ENCODE measurements at places on chromosomes 1 and 21.

DNA sequence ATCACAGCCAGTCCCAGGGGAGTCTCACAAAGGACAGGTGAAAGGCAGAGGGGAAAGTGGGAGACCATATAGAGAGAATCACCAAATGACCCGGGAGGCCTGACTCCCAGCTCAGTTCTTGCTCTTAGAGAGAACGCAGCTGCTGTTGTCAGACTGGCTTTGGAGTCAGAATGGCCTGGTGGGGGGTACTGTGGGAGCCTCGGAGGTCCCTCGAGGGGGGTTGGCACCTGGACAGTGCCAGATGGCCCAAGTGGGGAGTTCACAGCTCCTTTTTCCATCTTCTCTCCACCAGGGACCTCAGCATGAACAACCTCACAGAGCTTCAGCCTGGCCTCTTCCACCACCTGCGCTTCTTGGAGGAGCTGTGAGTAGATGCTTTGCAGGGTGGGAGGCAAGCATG is 31.5 kb downstream of the LGR6 start:
- no peak for DNase-seq

DNA sequence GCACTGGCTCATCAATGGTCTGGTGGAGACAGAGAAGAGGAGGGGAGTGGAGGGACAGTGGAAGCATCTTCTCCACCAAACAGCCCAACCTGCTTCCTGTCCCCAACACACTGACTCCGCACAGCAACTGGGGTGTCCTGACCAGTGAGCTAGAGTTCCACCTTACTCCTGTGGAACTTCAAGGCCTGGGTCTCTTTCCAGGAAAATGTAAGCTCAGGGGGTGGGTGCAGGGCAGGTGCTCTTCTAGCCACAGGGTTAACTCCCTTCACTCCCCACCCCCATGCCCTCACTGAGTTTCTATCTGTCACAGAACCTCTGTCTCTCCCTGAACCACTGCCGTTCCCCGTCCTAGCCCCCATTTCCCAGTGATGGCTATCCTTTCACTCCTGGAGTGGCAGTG is 876 bp downstream of the MOB3C start:
- no peak for DNase-seq

DNA sequence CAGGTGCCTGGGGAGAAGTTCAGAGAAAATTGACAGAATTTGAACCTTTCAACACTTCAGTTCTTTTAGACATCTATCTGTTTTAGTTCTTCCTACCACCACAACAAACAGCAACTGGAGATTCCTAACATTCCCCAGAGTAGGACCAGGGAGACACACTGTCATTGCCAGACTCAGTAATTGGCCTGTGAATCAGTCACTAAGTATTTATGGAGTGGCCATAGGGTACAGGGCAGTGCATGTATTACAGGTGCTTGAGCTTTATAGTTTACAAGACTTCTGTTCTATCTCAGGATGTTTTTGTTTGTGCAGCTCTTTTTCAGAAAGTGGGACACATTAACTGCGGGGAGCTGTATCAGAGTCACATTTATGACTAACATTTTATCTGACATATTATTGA is 1.7 kb downstream of the CDC14A start:
- no peak for DNase-seq

DNA sequence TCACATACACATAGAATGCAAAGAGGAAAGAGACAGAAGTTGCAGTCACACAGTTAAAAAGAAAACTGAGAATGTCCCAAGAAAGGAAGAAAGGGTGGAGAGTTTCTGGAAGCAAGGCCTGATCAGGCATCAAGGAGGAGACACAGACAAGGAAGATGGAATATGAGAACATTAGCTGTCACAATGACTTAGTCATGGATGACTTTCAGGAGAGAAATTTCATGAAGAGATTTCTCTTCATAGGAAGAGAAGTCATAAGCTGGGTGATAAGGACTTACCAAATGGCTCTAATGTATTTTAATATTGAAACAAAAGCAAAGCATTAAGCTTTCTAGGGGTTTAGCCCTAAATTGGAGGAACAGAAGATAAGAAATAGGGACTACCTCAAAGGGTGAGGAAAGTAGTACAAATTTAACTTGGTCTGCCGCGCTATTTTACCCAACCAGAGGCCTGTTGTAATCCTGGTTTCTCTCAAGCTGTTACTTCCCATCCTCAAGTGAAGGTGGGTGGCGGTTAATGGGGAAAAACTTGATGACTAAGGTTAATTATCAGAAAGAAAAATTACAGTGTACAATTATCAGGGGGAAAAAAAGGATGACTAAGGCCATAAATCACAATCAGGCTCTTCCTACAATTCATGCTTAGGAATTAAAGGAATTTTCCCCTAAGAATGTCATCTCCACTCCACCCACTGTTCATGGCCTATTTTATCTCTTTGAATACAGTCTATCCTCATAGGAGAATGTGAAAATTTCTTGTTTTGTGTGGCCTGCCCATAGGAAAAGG is 93.9 kb upstream of the ADGRL2 start:
- no peak for DNase-seq

DNA sequence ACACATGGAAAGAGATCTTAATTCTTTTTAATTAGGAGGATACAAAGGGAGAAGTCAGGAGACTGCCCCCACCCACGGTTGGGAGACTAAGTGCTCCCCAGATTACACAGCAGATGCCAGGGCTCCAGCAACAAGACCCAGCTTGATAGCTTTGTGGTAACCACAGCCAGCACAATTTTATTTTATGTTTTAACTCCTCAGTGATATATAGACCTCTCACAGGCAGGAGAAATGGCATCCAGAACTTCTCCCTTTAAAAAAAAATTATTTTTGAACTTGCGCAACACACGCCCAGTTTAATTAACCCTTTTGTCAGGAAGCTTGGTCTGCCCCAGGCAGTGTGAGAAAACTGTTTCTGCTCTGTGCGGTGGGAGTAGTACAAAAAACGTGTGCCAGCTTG is 62.6 kb upstream of the ACOT11 start:
- DNase-seq: no peak

GRCh38 chr1:31694069-31694963 is 9.5 kb downstream of the COL16A1 start:
- no peak for DNase-seq

DNA sequence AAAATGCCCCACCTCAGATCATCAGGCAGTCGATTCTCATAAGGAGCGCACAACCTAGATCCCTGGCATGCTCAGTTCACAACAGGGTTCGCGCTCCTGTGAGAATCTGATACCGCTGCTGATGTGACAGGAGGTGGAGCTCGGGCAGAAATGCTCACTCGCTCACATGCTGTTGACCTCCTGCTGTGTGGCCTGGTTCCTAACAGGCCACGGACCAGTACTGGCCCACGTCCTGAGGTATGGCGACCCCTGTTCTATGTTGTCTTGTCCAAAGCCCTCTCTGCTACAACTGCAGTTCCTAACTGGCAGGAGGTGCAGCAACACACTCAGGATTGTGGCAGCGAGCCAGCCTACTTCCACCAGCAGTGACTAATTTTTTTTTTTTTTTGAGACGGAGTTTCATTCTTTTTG is 70.6 kb downstream of the CLSTN1 start:
- DNase-seq: no peak

GRCh38 chr1:221708987-221709386 is 32.9 kb downstream of the DUSP10 start:
- DNase-seq: peak; percentile 64

GRCh38 chr1:214425101-214425500 is 126.3 kb downstream of the PTPN14 start:
- no peak for DNase-seq

- DNase-seq: no peak
Observed at GRCh38 chr1:53450225-53450624, 9.0 kb upstream of the DMRTB1 start.

DNA sequence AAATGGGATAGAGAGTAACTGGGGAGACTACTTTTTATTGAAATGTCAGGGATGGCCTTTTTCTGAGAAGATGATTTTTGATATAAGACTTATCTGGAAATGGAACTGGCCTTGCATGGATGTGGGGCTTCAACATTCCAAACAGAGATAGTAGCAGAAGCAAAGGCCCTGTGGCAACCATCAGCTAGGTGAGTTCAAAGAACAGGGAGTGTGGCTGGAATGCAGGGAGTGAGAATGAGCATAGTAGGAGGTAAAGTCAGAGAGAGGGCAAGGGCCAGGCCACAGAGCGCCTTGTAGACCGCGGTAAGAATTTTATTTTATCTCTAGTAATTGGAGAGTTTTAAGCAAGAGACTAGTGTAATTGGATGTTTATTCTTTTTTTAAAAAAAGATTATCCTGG is 227.0 kb upstream of the B3GALT2 start:
- no peak for DNase-seq

GRCh38 chr1:159970932-159971342 is 16.9 kb upstream of the SLAMF9 start:
- no peak for DNase-seq

DNA sequence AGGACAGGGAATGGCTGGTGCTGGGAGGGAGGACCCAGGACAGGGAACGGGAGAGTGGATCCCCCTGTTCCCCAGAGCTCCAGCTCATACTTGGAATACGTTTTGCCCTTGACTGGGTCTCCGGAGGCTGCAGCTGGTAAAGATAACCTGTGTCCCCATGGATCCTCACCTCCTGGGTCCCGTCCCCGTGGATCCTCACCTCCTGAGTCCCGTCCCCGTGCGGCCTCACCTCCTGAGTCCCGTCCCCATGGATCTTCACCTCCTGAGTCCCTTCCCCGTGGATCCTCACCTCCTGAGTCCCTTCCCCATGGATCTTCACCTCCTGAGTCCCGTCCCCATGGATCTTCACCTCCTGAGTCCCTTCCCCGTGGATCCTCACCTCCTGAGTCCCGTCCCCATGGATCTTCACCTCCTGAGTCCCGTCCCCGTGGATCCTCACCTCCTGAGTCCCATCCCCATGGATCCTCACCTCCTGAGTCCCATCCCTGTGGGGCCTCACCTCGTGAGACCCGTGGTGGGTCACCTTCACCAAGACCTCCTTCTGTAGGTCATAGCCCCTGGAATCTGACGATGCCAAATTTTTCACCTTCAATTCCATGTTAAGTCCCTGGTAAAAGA is 61.4 kb downstream of the SCCPDH start:
- no peak for DNase-seq

DNA sequence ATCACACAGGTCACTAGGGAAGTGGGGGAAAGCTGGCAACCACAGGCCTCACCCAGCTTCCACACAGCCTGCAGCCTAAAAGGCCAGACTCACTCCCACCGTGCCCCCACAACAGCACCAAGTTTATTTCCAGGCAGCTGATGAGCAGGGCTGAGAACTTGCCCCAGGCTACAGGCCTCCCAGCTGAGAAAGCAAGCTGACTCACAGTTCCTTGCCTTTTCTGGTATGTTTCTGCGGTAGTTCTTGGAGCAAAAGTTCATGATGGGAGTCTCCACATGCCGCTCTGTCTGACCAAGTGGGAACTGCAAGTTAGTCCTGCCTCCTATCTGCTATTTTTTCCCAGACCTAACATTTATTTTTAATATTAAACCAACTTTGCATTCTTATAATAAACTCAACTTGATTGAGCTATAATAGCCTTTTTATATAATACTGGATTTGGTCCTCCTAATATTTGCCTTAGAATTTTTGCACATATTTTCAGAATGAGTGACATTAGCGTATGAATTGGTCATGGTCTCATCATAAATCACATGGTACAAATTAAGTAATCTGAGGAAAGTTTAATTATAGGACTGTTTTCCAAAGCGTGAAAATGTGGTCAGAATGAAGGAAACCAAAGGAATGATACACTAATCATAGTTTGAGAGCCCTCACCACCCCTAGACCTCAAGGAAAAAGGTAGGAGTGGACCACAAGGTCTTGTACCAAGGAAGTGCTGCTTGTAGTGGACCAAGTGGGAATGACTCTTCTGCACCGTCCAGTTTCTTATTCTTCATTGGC is 30.7 kb downstream of the RPAP2 start:
- DNase-seq: no peak

GRCh38 chr1:212557739-212558692 is 50.5 kb upstream of the ATF3 start:
- DNase-seq: no peak

DNA sequence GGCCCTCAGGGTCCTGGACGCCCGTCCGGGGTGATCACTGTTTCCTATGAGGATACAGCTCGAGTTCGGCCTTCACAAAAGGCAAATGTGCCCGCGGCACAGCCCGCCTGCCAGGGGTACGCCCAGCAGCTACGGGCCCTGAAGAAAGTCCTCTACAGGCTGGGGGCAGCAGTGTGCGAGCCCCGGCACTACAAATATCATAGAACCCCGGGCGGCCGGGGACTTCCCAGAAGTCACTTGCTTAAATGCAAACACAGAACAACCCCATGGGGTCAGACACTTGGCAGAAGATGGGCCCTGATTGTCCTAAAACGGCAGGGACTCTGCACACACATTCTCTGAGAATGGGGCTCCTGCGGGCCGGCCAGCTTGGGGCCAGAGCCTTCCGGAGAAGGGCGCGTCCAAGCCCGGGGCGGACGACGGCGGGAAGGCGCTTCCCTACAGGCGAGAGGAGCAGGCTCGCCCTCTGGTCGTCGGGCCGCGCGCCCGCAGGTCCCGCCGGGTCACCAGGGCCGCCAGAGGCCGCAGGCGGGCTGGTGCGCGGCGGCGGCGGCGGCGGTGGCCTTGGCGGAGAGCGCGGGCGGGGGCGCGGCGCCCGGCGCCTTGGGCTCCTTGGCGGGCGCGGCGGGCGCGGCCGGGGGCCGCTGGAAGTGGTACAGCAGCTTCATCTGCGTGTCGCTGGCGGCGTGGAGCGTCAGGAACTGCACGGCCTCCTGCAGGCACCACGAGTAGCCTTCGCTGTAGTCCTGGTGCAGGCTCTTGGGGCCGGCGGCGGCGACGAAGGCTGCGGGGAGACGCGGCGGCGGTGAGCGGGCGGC is 888 bp downstream of the HES5 start:
- peak; percentile 21 for DNase-seq

- no peak for DNase-seq
Observed at GRCh38 chr1:203915811-203916210, 54.4 kb downstream of the SNRPE start.

GRCh38 chr1:39458991-39459390 is 32.4 kb upstream of the BMP8A start:
- no peak for DNase-seq

GRCh38 chr1:240056350-240056749 is 35.3 kb upstream of the FMN2 start:
- no peak for DNase-seq

- no peak for DNase-seq
Observed at GRCh38 chr1:175900171-175900570, 156.8 kb upstream of the TNR start.

DNA sequence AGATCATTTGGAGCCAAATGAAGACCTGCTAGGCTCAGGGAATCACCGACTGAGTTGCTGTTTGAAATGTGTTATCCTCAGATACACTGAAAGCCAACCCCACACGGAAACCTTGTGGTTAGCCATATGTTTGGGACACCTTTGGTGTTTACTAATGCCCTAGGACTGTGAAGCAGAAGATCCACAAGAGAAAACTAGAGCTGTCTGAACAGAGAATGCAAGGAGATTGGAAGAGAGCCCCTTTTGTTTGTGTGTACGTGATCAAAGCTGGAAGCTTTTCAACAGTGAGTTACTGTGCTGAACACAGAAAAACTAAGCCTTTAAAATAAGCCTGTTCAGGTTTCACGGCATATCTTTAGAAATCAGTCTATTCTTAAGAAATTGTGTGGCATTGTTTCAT is 908.2 kb upstream of the ADGRL2 start:
- DNase-seq: no peak

- DNase-seq: no peak
Observed at GRCh38 chr1:228378873-228379460, 27.7 kb downstream of the TRIM11 start.

Data from hippocampal formation (tissue), 2 donors.